ENCODE measurements at places on chromosomes 2 and 18.
A peak's percentile ranks its signal among the peaks of the same experiment; 100 is the strongest.

DNA sequence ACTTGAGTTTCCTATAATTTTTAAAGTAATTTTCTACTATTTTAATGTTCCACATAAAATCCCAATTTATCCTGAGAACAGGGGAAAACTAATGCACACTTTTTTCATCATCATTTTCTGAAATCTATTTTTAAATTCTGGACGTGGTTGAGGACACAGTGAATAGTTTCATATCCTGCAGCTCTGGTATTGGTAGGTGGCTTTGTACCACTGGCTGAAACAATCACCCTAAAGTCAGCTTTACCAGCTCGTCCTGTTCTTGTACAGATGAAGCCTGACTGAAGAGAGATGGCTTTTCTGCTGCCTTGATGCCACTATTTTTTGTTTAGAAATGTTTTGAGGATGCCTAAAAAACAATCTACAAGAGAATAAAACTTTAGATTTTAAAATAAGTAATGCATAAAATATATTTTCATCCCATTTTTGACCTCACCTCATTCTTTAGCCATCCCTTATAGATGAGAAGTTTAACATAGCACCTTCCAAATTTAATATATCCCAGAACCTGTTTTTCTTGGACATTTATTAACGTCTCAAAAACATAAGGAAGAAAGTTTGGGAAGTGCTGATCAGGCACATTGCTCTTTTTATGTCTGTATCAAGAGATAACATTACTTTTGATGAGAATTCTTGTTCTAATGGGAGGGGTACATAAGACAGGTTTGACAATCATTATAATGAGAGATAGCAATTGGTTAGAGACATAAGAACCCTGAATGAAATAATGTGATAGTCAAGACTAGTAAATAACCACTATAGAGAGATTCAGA lies 80.9 kb downstream of the GALNT1 start:
- no peak for DNase-seq

GRCh38 chr2:157468931-157469708 lies 25.2 kb upstream of the CYTIP start:
- DNase-seq: no peak

GRCh38 chr2:67091681-67092080 lies 305.5 kb upstream of the ETAA1 start:
- no peak for DNase-seq

DNA sequence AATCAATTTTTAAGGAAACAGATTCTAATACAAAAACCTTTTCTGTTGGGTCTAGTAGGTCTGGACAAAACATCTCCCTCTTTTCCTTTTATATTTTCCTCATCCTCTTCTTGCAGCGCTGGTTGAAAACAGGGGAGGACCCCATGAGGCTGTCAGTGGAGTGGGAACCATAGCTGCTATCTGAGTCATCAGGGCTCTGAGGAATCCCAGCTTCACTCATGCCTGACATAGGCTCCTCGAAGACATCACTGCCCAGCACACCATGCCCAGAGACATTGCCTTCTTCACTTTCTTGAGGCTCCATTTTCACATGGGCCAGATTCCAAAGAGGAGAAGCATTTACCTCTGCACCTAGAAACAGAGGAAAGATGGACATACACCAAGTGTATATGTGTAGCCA lies 10.0 kb downstream of the SUPT7L start:
- no peak for DNase-seq

DNA sequence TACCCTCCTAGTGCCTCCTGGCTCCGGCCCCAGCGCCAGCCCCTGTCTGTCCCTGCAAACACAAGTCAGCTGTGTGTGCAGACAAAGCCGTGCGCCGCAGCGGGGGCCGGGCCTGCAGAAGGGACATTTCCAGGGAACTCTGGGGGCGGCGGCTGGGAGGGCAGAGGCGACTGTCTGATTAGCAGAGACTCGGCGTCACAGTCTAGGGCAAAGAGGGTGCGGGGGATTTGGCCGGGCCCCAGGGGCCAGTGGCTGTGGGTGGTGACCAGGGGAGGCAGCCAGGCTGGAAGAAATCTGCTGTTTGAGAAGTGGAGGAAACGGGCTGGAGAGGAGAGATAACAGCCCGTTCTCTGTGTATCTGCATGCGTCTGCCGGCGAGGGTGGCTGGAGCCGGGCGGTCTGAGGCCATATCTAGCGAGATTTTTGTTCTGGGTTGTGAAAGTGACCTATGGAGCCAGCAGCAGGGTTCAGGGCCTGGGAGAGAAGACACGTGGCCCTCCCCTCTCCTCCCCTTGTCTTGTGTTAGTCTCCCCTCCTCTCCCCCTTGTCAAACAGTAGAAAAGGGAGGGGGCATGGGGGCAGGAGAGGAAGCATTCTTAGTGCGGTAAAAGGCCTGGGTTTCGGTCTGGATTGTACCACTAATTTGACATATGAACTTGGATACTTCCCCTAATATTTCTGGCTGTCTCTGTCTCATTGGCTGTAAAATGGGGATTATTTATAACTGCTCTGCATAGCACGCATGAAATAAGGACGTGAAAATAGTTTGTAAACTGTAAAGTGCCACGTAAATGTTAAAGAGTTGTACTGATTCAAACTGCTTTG lies 169.4 kb downstream of the SMAD7 start:
- no peak for DNase-seq

DNA sequence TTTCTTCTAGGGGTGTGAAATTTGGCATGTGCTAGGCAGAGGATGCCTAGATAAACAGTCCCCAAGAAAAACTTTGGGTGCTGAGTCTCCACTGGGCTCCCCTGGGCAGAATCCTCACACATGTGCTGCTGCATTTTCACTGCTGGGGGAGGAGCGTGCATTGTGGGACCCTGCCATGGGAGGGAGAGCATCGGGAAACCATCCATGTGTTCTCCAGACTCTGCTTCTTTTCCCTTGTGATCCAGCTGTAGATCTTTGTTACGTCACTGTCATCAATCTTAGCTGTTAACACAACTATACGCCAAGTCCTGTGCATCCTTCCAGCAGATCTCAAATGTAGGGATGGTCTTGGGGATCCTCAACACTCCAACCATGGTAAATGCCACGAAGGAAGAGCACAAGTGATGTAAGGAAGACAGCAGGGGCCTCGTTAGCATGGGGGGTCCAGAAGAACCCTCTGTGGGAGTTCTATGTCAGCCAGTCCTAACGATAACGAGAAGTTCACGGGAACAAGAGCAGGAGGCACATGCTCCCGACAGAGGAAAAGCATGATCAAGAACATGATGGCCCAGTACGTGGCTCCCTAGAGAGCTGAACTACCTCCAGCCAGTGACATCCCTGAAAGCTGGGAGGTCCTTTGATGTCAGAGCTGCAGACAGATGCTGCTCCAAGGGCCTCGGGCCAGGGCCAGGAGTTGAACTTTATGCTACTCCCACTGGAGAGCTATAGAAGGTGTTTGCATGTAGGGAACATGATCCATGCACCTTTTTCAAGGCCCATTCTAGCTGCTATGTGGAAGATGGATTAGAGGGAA lies 41.1 kb upstream of the NPAS2 start:
- no peak for DNase-seq

GRCh38 chr2:175111200-175111657 lies 56.8 kb downstream of the ATF2 start:
- peak; percentile 34 for DNase-seq

GRCh38 chr2:72743481-72743880 lies 82.4 kb downstream of the EXOC6B start:
- no peak for DNase-seq

DNA sequence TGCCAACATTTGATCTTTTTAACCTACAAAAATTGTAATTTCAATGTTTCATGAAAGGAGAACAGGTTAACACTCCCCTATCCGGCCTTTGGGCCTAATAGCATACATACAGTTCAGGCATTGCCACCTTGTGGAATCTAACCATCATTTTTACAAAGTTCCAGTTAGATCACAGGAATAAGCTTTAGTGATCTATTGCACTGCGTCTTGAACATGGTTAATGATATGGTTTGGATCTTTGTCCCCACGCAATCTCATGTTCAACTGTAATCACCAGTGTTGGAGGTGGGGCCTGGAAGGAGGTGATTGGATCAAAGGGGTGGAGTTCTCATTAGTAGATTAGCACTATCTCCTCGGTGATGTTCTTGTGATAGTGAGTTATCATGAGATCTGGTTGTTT lies 58.2 kb upstream of the NEUROD1 start:
- no peak for DNase-seq

GRCh38 chr2:232146294-232146693 lies 184.8 kb downstream of the DIS3L2 start:
- DNase-seq: no peak

DNA sequence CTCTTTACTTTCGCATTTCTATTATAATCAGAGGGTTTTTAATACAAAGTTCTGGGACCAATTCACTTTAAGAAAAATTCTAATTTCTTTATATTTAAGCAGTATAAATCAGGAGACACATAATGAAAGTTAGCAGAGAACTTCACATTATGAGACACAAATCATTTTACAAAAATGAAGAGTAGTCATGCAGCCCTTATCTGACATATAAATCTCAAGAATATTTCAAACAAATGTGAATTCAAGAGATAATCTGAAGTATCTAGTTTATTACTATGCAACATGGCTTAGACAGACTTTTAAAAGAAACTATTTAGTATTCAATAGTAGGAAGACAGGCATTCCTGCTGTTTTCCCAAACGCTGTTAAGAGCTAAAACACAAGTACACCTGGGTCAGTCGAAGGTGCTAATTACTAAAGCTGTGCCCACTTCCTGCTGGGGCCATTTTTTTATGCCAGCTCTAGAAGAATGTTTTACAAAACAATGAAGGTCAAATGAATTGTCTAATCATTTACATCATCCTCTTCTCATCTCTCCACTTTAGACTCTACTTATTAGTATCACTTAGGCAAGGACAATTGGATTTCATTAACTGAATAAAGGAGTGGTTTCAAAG lies 40.2 kb downstream of the CWC22 start:
- DNase-seq: no peak

- no peak for DNase-seq
Measured at GRCh38 chr2:26572591-26572990, 68.6 kb downstream of the CIB4 start.

- peak; percentile 8 for DNase-seq
Measured at GRCh38 chr2:64405581-64406406, 48.2 kb upstream of the LGALSL start.

DNA sequence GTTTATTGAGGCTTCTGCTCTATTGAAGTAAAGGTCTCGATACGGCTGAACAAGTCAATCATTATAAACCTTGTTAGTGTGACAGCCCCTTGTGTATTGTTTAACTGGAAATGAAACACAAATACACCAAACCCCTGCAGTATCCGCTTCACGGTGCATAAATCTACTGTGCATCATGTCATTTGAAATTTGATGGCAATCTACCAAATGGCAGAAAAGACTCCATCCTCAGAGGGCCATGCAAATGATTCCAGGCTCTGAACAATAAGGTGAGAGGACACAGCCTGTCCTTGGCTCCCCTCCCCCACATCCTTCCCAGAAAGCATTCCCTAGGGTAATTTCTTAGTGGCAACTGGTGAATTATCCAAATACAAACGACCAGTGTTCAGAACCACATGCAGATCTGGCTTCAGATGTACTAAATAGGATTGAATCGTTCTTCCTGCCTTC lies 80.6 kb downstream of the ADCYAP1 start:
- peak; percentile 38 for DNase-seq

GRCh38 chr2:20147351-20147750 lies 77.6 kb downstream of the SDC1 start:
- no peak for DNase-seq

- DNase-seq: no peak
Measured at GRCh38 chr2:165528691-165529090, 59.2 kb downstream of the CSRNP3 start.

- no peak for DNase-seq
Measured at GRCh38 chr18:79862562-79862961, 64.8 kb downstream of the KCNG2 start.

DNA sequence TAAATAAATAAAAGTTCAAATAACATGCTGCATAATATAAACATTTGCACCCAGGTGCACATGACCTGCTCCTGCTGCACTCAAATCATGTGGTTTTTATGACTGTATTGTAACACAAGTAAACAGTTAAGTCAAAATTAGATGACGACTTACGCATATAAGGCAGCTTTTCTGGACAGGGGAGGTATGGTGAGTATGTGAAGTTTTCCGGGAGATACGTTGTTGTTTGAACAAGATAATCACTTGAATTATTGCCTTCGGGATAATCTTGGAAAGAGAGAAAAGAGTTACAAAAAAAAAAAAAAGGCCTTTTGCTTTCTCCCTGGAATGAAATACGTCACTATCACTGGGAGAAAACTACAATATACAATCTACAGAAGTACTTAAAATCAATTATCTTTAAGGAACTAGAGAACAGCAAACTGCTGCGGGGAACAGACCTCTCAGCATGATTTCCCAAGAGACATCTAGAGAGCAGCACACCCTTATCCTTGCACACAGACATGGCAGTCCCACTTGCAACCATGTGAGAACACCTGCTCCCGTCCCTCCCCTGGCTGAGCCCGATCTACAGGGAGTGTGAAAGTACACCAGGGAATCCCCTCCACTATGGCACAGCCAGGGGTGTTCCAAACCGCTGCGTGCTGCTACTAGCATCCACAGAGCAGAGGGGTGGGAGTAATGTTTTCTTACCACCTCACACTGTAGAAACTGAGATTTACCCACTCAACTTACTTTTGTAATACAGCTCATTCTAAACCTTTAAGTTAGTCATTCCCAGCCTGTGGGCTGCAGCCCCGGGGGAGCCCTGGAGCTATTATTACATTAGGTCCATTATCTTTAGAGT lies 26.3 kb downstream of the B4GALT6 start:
- peak; percentile 92 for DNase-seq

GRCh38 chr2:101064505-101064867 lies 62.4 kb downstream of the RPL31 start:
- no peak for DNase-seq

- DNase-seq: no peak
Measured at GRCh38 chr2:11930211-11930761, 183.9 kb downstream of the LPIN1 start.

DNA sequence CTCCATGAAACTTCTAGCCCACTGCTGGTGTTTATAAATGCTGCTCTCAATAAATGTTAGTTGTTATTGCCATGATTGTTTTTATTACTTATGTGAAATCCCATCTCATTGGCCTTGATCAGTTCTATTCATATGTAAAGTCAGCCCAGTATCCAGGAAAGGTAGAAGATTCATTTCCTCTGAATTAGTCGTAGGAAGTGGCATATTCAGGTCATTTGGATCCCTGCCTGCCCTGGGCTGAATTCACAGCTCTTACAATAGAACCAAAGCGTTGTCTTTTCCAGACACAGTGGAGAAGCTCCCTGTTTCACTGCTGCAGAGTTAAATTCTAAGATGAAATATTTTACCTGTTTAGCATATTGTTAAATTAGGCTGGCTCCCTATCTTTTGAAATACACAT lies 70.3 kb downstream of the MAIP1 start:
- no peak for DNase-seq

GRCh38 chr2:96817882-96818281 lies 1.8 kb downstream of the CNNM3 start:
- no peak for DNase-seq

DNA sequence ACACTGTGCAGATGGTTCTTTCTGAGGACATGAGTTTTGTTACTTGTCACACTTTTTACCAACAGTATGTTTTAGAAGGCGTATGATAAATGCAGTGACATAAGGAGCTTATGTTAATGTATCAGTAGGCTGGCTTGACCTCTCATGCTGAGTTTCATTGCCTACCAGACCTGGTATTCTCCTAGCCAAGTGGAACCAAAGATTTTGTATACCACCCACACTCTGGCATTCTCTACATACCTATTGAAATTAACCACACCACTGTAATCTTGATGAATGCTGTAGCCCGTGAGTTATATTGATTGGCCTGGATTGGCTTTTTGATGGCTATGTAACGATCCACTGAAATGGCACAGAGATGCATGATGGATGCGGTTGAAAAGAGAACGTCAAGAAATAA lies 11.4 kb downstream of the HTR2B start:
- DNase-seq: no peak

GRCh38 chr2:33380001-33380609 lies 96.3 kb upstream of the RASGRP3 start:
- DNase-seq: no peak

All from D341Med (cell line).